ENCODE measurements at places on chromosomes 2 and 18. TPM values are rescaled to one million over a fixed set of nuclear protein-coding genes. Genes with fewer than 3 reads are reported as not detected.
A peak's percentile ranks its signal among the peaks of the same experiment; 100 is the strongest.

COLEC11 gene
- 1.5 TPM for total RNA-seq

IFIH1 gene
- total RNA-seq = 38.1 TPM

LMAN2L gene
- 16.5 TPM for total RNA-seq

CDH2 gene
- 1.8 TPM for total RNA-seq

ANKRD53 gene
- total RNA-seq = 0.38 TPM

GRCh38 chr18:55320424-55321264 lies 267.3 kb downstream of the TCF4 start:
- H3K27ac ChIP-seq = peak overlapping the region; percentile 88
- no peaks in the 10 kb centered on the region for H3K27me3 ChIP-seq
- H3K36me3 ChIP-seq = no peaks in the 10 kb centered on the region
- H3K4me3 ChIP-seq = peak overlapping the region; percentile 62
- no peak for DNase-seq
- H3K4me1 ChIP-seq = peaks cover 12% of the 10 kb centered on the region

DNA sequence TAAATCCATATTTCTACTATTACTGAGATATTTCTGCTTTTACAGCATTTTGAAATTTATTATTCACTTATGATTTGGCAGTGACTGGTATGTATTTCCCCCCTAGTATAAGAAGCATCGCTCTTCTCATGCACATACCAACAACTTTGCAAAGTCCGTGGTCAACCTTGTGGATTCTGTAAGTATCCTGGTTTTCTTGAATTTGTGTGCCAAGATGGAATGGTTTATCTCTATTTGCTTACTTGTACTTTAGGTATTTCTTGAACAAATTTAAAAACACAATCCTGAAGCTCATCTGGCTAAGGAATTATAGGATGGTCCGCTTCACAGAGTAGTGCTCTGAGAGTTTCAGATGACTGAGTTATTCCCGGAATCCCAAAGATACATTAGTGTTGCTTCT lies 85.0 kb upstream of the FAM237A start:
- no peaks in the 10 kb centered on the region for H3K36me3 ChIP-seq
- no peak overlapping the region for H3K27ac ChIP-seq
- H3K4me1 ChIP-seq = no peaks in the 10 kb centered on the region
- H3K27me3 ChIP-seq = no peaks in the 10 kb centered on the region
- DNase-seq = no peak

- no peaks in the 10 kb centered on the region for H3K4me1 ChIP-seq
- H3K27ac ChIP-seq = no peak overlapping the region
- DNase-seq = no peak
- H3K36me3 ChIP-seq = no peaks in the 10 kb centered on the region
- no peak overlapping the region for H3K4me3 ChIP-seq
These were observed 237.0 kb upstream of the FOSL2 start for GRCh38 chr2:28155627-28156026.

DNA sequence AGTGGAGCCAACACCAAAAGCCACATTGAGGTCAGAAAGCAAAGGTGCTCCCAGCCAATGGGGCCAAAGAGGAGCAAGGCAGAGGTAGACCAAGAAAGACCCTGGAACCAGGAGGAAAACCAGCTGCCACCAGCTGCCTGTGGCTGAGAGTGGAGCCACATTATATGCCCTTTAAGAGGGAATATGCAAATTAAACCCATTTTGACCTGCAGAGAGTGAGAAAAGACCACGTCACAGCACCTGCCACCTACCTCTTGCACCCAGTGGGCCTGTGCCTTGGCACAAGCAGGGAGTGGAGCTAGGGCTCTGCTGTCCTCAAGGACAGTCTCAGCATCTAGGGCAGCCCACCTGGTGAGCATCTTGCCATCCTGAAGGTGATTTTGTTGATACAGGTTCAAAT lies 161.3 kb downstream of the MTCL1 start:
- no peak overlapping the region for H3K4me3 ChIP-seq
- H3K27me3 ChIP-seq = no peaks in the 10 kb centered on the region
- H3K27ac ChIP-seq = no peak overlapping the region
- H3K4me1 ChIP-seq = no peaks in the 10 kb centered on the region

- H3K4me3 ChIP-seq = no peak overlapping the region
- DNase-seq = no peak
- no peaks in the 10 kb centered on the region for H3K4me1 ChIP-seq
- H3K36me3 ChIP-seq = no peaks in the 10 kb centered on the region
These were observed 36.5 kb downstream of the GALNT14 start for GRCh38 chr2:31101701-31102100.

GRCh38 chr2:57199663-57200062 lies 846.9 kb upstream of the VRK2 start:
- H3K4me3 ChIP-seq = no peak overlapping the region
- no peak for DNase-seq
- no peaks in the 10 kb centered on the region for H3K36me3 ChIP-seq
- no peak overlapping the region for H3K27ac ChIP-seq
- no peaks in the 10 kb centered on the region for H3K27me3 ChIP-seq

DNA sequence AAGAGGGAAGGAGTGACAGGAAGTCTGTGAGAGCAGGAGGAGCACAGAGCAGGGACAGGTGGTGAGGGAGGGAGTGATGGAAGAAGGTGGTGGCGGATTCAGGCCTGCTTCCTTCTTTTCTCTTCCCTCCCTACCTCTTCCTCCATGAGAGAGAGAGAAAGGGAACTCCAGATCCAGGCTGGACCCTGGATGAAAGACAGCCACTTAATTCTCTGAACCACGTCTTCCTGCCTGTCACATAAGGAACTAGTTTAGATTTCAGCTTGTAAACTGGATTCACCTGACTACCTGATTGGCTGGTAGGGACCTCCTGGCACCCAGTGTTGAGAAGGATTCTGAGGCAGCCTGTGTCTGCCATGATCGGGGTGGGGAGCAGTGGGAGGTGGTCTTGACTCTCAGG lies 48.9 kb downstream of the PAX8 start:
- no peaks in the 10 kb centered on the region for H3K27me3 ChIP-seq
- H3K4me1 ChIP-seq = peaks cover 6% of the 10 kb centered on the region
- H3K27ac ChIP-seq = no peak overlapping the region
- H3K4me3 ChIP-seq = no peak overlapping the region
- no peaks in the 10 kb centered on the region for H3K36me3 ChIP-seq

DNA sequence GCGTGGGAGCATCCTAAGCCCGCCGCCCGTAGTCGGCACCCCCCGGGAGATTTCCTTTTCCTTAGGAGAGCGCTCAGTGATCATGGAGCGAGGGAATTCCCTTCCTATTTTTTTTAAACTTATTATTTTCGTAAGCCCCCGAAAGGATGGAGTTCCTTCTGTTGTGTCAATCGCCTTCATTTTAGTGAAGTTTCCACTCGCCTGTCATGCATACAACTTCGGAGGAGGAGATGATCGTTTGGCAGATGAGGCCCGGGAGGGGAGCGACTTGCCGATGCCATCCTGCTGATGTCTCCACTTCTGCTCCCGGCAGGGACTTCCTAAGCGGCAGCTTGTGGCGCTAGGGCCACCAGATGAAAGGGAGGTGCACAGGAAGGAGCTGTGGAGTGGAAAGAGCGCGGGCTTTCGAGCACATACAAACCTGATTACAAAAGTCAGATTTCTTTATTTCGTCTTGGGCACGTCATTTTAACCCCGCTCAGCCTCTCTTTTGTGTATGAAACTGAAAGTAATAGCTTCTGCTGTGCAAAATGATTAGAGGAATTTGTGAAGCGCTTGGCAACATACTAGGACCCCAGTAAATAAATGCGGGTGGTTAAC lies at the start of gene ADGRF3:
Gene ADGRF3 (minus strand): TSS at position 336 of the 600 bp plus-strand sequence. CDS start 555 bp downstream, outside the sequence.
- no peaks in the 10 kb centered on the region for H3K36me3 ChIP-seq
- no peaks in the 10 kb centered on the region for H3K27me3 ChIP-seq

DNA sequence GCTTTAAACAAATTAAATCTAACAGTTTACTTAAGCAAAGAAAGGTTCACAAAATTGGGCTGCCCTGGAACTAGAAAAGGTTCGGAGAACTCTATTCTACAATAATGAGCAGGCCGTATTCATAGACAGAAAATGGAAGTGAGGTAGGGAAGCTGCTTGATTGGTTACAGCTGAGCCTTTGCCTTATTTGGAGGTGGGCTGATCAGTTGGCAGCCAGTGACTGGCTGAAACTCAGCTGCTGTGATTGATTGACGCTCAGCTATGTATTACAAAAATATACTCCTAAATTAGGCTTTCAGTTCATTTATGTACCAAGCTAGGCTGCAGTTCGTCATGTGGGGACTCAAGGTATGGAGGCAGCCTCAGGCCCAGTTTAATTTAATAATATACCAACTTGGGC lies 42.3 kb upstream of the TTR start:
- no peaks in the 10 kb centered on the region for H3K4me1 ChIP-seq
- no peak overlapping the region for H3K4me3 ChIP-seq
- no peak overlapping the region for H3K27ac ChIP-seq
- H3K27me3 ChIP-seq = no peaks in the 10 kb centered on the region
- H3K36me3 ChIP-seq = no peaks in the 10 kb centered on the region
- no peak for DNase-seq

- no peak overlapping the region for H3K27ac ChIP-seq
- no peak overlapping the region for H3K4me3 ChIP-seq
- no peaks in the 10 kb centered on the region for H3K4me1 ChIP-seq
- H3K36me3 ChIP-seq = no peaks in the 10 kb centered on the region
- DNase-seq = no peak
These were observed 242.2 kb downstream of the FIGN start for GRCh38 chr2:163493359-163494298.

GRCh38 chr2:8527031-8527430 lies 154.8 kb upstream of the ID2 start:
- no peak for DNase-seq
- no peak overlapping the region for H3K4me3 ChIP-seq
- H3K27ac ChIP-seq = no peak overlapping the region
- H3K36me3 ChIP-seq = no peaks in the 10 kb centered on the region
- no peaks in the 10 kb centered on the region for H3K27me3 ChIP-seq

DNA sequence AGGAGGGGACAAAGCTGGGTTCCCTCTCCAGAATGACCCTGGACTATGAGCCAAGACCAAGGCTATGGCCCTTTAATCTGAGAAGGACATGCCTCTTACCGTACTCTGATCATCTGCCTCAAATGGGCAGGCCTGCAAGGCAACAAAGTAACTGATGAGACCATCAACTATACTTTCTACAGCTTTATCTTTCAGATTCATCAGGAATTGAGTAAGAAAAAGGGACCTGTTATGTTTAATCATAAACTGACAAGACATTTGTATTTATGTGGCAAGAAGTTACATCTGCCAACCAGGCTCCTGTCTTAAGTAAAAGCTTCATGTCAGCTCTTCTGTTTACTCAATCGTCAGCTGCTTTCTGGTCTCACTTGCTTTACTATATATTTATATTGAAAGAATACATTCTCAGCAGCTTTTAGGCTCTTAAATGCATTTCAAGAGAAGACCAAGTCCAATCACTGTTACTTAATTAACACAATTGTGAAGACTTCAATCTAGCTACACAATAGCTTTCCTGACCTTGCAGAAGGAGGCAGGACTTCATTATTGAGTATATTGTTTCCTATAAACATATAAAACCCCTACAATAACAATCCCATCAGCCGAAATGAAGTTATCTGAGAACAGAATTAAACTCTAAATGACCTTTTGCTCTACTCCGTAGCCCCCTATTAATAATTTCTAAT lies 163.8 kb downstream of the ETAA1 start:
- H3K27ac ChIP-seq = no peak overlapping the region
- no peak for DNase-seq
- H3K27me3 ChIP-seq = no peaks in the 10 kb centered on the region
- H3K4me1 ChIP-seq = no peaks in the 10 kb centered on the region
- H3K4me3 ChIP-seq = no peak overlapping the region

DNA sequence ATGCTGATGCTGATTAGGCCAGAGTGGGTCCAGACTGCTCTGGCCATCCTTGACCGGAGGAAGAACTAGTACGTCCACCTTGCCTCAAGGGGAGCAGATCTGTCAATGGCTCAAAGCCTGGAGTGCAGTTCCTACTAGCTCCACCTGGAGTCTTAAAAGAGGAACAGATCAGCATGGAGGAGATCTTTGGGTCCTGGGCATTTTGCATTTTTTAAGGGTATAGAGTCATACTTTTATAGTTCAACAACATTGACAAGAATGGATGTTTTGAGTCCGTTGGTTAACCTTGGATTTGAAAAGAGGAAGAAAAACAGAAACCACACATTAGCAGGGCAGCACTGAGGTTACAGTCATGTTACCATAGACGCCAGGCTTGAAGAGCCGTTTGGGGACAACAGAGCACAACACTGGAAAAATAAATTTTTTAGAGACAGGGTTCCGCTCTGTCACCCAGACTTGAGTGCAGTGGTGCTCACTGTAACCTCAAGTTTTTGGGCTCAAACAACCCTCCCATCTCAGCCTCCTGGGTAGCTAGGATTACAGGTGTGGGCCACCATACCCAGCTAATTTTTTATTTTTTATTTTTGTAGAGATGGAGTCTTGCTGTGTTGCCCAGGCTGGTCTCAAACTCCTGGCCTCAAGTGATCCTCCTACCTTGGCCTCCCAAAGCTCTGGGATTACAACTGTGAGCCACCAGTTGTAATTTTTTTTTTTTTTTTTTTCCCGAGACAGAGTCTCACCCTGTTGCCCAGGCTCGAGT lies 78.5 kb downstream of the PRKCE start:
- no peak for DNase-seq
- H3K27ac ChIP-seq = no peak overlapping the region
- peaks cover 4% of the 10 kb centered on the region for H3K4me1 ChIP-seq

GRCh38 chr2:96393989-96394761 lies 58.6 kb downstream of the NCAPH start:
- peak; percentile 2 for DNase-seq
- no peaks in the 10 kb centered on the region for H3K36me3 ChIP-seq
- H3K27ac ChIP-seq = no peak overlapping the region
- H3K4me1 ChIP-seq = no peaks in the 10 kb centered on the region
- no peaks in the 10 kb centered on the region for H3K27me3 ChIP-seq
- H3K4me3 ChIP-seq = no peak overlapping the region

- no peak overlapping the region for H3K4me3 ChIP-seq
- H3K27me3 ChIP-seq = no peaks in the 10 kb centered on the region
- no peak for DNase-seq
- no peaks in the 10 kb centered on the region for H3K36me3 ChIP-seq
- H3K27ac ChIP-seq = no peak overlapping the region
These were observed 67.5 kb downstream of the GTF2A1L start for GRCh38 chr2:48685126-48685525.

GRCh38 chr2:74828543-74828942 lies 5.4 kb upstream of the HK2 start:
- H3K4me3 ChIP-seq = no peak overlapping the region
- no peaks in the 10 kb centered on the region for H3K36me3 ChIP-seq
- no peak overlapping the region for H3K27ac ChIP-seq
- no peak for DNase-seq
- peaks cover 6% of the 10 kb centered on the region for H3K4me1 ChIP-seq

DNA sequence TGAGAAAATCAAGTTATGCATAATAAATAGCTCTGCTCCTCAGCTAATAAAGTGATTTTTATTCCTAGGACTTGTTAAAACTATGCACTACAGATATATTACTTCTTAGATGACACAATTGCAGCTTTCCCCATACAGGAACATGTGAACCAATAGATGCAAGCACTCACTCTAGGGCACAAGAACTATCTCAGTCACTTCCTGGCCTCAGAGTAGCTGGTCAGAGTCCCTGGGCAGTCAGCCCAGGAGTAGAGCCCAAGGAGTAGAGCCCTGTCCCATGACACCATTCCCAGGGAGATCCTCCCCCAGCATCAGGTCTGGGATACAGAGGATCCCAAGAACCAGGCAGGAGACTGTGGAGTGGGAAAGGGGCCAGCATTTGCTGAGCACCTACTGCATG lies 2.7 kb downstream of the TNS1 start:
- no peak overlapping the region for H3K27ac ChIP-seq
- H3K4me3 ChIP-seq = no peak overlapping the region
- H3K4me1 ChIP-seq = peaks cover 17% of the 10 kb centered on the region
- H3K27me3 ChIP-seq = no peaks in the 10 kb centered on the region
- no peaks in the 10 kb centered on the region for H3K36me3 ChIP-seq
- no peak for DNase-seq

Measured in upper lobe of right lung (tissue), 1 donor.